ENCODE measurements at places on chromosomes 4 and X. TPM values are rescaled to one million over a fixed set of nuclear protein-coding genes. Genes with fewer than 3 reads are reported as not detected.

- H3K36me3 ChIP-seq = no peaks in the 10 kb centered on the region
- no peak overlapping the region for H3K27ac ChIP-seq
- no peak for DNase-seq
- H3K4me1 ChIP-seq = no peaks in the 10 kb centered on the region
- no peak overlapping the region for H3K4me3 ChIP-seq
Measured at GRCh38 chr4:183081116-183081469, 18.0 kb upstream of the WWC2 start.

- H3K36me3 ChIP-seq = peaks cover 30% of the 10 kb centered on the region
- H3K27me3 ChIP-seq = no peaks in the 10 kb centered on the region
- H3K4me3 ChIP-seq = no peak overlapping the region
- no peak overlapping the region for H3K27ac ChIP-seq
Measured at GRCh38 chr4:108636246-108636645, 14.2 kb upstream of the OSTC start.

- H3K27me3 ChIP-seq = no peaks in the 10 kb centered on the region
- no peaks in the 10 kb centered on the region for H3K36me3 ChIP-seq
- H3K4me3 ChIP-seq = no peak overlapping the region
- DNase-seq = no peak
- no peaks in the 10 kb centered on the region for H3K4me1 ChIP-seq
- no peak overlapping the region for H3K27ac ChIP-seq
Measured at GRCh38 chr4:174089711-174090110, 193.8 kb downstream of the FBXO8 start.

GRCh38 chrX:66046612-66047235, 6.8 kb upstream of the VSIG4 start:
- DNase-seq = peak; percentile 20
- peak overlapping the region; percentile 89 for H3K27ac ChIP-seq
- peaks cover 31% of the 10 kb centered on the region for H3K4me1 ChIP-seq
- H3K4me3 ChIP-seq = no peak overlapping the region
- H3K27me3 ChIP-seq = no peaks in the 10 kb centered on the region

GRCh38 chr4:53917729-53918128, 146.7 kb downstream of the CHIC2 start:
- no peak overlapping the region for H3K27ac ChIP-seq
- H3K36me3 ChIP-seq = no peaks in the 10 kb centered on the region
- no peak overlapping the region for H3K4me3 ChIP-seq
- no peaks in the 10 kb centered on the region for H3K4me1 ChIP-seq
- no peak for DNase-seq
- peaks cover 17% of the 10 kb centered on the region for H3K27me3 ChIP-seq

Gene TMEM144
- not detected for total RNA-seq

Gene S100G
- not detected for total RNA-seq

Gene MAD2L1
- 63.3 TPM for total RNA-seq
